ENCODE measurements at places on chromosomes 16 and 17.

DNA sequence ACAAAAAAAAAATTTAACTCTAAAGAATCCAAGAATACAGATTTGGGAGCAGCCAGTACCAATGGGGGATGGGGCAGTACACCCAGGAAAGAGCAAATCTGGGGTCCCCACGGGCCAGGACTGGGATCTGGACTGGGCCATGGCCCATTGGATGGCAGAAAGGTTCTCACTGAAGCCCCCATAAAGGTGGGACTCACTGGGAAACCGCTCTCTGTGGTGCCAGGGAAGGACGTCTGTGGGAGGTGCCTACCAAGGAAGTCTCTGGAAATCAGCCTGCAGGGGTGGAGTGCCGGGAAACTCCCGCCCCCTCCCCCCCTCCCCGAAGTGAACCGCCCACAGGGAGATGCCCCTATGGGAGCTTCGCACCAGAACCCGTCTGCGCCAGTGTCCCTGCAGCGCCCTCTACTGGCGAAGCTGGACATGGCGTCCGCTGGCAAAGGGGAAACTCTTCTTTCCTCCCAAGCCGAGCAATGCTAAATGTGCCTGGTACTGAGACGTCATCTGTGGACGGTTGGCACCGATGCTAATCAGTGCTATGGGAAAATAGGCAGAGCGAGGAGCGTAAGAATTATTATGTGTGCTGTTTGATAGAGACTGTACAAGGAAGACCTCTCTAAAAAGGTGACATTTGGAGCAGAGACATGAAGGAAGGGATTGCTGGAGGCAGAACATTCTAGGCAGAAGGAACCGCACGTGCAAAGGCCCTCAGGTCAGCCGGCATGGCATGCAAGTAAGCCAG is 671.1 kb downstream of the WWOX start:
- peak; percentile 72 for DNase-seq

GRCh38 chr16:78998879-78999278 is 601.7 kb downstream of the MAF start:
- no peak for DNase-seq

GRCh38 chr16:9097266-9098219 is 6.1 kb downstream of the HAPSTR1 start:
- no peak for DNase-seq

DNA sequence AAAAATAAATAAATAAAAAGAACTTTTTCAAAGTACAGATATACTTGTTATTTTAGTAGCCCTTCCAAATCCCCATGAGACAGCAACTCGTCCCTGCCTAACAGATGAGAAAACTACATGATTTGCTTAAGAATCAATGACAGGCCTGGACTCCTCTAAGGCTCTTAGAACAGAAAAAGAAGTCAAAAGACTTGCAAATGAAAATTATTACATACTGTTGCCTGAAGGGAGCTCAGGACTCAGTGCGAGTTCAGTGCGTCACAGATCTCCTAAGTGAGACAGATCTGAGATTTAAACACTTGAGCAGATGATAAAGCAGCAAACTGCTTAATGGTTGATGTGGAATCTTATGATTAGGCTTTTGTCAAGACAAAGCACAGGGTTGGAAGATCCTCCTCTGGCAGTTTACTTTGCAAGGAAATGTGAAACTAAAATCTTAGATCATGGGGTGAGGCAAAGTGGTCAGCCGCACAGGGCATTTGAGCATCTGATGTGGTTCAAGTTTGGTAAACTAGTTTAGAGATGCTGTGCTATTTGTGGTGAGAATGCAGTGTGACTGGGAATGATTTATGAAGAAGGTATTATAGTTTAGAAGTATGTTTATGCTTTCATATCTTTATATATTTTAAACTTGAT is 138.1 kb downstream of the TRIM37 start:
- DNase-seq = no peak

All from activated naive CD4-positive, alpha-beta T cell treated with anti-CD3 and anti-CD28 coated beads, Interleukin-2, amount 50 U/mL, for 16 hours (primary cell).